ENCODE measurements at places on chromosomes 6 and 20.

- DNase-seq, result no peak
Measured at GRCh38 chr6:11495565-11496145, 41.9 kb upstream of the TMEM170B start.

DNA sequence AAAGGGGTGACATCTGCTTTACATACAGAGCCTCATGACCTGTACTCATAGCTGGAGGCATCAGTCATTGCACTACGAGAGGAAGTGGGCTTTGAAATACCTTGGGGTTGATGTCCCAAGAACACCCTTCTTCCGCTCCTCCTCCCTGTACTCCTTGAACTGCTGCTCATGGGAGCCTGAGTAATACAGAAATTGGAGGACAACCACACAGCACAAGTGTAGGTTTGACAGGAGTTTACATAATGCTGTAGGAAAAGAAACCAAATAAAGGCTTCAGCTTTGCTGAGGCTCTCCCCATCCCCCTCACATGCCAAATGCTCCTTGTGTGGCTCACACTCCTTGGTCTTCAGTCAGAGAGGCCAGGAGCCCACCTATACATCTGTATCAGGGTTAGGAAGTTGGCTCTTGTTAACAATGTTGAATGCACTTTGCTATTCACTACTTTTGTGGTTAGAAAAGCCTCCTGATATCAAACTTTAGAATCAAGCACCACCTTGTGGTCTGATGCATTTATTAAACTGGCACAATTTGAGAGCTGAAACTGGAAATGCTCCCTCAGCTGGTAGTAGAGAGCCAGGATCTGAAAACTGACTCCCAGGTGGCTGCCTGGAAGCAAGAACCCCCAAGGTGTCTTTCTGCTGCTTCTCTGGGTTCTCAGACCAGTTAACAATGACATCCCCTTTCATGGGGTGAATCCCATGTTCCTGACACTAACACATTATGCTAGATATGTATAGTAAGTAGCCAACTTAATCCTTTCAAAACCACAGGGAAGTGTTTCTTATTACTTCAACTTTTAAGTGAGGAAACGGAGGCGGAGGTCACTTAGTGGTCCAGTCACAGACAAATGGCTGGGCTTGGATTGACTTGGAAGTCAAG, 56.2 kb upstream of the EDN1 start:
- DNase-seq, result peak; percentile 26

DNA sequence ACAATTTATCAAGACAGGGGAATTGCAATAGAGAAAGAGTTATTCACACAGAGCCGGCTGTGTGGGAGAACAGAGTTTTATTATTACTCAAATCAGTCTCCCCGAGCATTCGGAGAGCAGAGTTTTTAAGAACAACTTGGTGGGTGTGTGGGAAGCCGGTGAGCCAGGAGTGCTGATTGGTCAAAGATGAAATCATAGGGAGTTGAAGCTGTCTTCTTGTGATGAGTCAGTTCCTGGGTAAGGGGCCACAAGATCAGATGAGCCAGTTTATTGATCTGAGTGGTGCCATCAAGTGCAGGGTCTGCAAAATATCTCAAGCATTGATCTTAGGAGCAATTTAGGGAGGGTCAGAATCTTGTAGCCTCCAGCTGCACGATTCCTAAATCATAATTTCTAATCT, 50.0 kb upstream of the ECI2 start:
- no peak for DNase-seq

DNA sequence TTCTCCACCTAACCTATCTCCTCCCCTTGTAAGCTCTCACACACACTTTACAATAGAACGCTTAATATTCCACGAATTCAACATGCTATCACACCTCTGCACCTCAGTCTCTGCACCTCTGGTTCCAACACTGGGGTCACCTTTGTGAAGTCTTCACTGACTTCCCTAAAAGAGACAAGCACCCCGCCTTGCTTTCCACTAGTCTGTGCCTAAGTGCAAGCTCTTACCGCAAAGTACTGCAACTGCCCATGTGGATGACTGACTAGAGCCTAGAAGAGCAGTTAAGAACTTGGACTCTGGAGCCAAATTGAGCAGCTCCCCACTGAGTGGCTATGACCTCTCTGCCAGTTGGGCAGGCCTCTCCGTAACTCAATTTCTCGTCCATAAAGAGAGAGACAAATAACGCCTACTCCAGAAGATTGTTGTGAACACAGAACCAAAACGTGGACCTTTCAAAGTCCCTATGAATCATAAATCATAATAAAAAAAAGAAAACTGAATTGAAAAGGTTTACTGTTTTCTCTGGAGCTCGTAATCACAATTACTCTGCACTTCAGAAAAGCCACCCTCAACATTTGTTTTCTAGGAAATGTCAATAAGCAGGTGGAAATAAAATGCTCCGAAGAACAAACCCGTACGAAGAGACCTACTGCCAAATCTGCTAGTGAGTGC, 1.2 kb downstream of the IFNGR1 start:
- no peak for DNase-seq

- DNase-seq, result no peak
Measured at GRCh38 chr6:42409581-42409980, 42.1 kb downstream of the TRERF1 start.

DNA sequence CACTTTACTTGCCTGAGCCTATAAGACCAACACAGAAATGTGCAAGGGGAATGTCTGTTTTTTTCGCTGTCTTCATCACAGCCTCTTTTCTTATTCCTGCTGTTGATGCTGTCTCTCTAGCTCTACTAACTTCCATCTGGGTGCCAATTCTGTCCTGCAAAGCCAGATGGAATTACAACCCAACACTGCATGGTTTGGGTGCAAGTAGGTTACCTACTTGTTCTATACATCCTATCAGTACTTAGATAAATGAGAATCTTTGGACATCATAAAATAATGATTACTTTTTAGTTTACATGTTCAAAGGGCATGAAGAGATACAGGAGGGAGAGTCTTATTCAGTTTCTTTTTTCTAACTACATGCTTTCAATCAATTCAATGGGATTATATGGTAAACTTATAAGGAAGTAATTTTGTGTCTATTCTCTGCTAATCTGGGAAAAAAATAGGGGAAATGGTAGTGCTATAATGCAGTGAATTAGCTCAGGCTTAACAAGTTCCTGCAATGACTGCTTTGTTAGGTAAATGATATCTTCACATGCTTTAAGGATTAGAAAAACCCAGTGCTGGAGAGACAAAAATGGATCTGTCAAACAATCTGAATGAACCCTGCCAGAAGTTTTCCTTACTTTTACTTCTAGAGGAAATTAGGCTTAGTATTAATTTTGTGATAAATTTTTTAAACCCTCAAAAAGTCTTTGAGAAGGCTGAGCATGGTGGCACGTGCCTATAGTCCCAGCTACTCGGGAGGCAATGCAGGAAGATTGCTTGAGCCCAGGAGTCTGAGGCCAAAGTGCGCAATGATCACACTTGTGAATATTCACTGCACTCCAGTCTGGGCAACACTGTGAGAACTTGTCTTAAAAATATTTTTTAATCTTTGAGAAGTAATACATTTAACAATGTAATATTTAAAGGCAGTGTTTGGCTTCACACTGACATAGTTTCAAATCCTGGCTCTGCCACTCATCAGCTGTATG, 86.5 kb upstream of the E2F3 start:
- no peak for DNase-seq

- DNase-seq, result no peak
Measured at GRCh38 chr6:115133790-115134189, 791.0 kb upstream of the HS3ST5 start.

DNA sequence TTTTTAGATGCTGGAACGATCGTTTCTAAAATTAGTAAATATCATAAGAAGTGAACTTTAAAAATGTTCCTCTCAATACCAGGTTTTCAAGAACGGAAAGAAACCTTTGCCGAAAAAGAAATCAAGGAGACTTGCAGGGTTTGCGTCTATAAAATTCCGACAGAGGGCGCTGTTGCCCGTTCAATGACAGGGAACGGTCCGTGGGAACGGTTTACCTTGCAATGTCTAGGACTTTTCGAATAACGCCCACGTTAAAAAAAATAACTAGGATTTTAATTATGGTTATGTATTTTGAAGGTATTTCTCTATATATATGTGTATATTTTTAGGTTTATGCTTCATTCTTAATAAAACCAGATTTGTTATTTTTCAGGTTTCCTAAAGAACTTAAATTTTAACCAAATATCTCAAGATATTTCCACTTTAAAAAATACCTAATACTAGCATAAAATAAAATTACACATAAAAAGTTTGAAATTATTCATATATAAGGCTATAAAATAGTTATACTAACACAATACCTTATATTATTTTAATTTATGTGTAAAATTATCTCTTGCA, 2.5 kb upstream of the TFAP2B start:
- DNase-seq, result peak; percentile 70

DNA sequence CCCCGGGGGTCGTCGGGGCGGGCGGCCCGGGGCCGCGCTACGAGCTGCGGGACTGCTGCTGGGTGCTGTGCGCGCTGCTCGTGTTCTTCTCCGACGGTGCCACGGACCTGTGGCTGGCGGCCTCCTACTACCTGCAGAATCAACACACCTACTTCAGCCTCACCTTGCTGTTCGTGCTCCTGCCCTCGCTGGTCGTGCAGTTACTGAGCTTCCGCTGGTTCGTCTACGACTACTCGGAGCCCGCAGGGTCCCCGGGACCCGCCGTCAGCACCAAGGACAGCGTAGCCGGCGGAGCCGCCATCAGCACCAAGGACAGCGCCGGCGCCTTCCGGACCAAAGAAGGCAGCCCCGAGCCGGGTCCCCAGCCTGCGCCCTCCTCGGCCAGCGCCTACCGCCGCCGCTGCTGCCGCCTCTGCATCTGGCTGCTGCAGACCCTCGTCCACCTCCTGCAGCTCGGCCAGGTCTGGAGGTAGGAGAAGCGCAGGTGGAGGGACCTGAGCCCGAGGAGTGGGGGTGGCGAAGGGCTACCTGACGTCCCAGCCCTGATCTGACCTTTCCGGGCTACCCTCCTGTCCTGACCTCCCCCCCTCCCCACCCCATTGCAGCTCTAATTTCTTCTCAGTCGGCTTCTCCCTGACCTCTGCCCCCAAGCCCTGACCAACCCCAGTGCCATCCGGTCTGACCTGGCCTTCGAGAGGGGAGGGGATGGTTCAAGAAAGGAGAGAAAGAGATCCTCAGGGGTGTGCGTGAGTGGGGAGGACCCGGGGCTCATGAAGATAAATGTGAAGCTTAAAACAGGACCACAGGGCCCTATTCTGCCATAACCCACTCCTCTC, 558 bp downstream of the XKR7 start:
- no peak for DNase-seq

- DNase-seq, result peak; percentile 42
Measured at GRCh38 chr6:81822568-81822967, 70.1 kb upstream of the TENT5A start.

- DNase-seq, result no peak
Measured at GRCh38 chr6:129874837-129875236, 13.7 kb upstream of the TMEM244 start.

DNA sequence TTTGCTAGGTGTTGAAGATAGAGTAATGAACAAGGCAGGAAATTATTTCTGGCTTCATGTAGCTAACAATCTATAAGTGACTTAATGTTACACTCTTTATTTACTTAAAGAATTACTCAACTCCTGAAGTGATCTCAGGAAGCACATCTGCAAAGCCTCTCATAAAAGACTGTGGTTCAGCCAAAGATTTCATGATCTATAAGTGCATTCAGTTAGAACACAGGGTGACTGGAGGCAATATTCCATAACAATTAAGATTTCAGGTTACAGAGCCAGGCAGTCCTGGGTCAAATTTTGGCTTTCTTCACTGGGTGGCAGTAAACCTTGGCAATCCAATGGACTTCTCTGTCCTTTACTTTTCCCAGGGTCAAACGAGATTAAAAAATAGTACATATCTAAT, 204.0 kb downstream of the TPBG start:
- DNase-seq, result no peak

- DNase-seq, result no peak
Measured at GRCh38 chr20:24737212-24737850, 211.7 kb upstream of the CST7 start.

DNA sequence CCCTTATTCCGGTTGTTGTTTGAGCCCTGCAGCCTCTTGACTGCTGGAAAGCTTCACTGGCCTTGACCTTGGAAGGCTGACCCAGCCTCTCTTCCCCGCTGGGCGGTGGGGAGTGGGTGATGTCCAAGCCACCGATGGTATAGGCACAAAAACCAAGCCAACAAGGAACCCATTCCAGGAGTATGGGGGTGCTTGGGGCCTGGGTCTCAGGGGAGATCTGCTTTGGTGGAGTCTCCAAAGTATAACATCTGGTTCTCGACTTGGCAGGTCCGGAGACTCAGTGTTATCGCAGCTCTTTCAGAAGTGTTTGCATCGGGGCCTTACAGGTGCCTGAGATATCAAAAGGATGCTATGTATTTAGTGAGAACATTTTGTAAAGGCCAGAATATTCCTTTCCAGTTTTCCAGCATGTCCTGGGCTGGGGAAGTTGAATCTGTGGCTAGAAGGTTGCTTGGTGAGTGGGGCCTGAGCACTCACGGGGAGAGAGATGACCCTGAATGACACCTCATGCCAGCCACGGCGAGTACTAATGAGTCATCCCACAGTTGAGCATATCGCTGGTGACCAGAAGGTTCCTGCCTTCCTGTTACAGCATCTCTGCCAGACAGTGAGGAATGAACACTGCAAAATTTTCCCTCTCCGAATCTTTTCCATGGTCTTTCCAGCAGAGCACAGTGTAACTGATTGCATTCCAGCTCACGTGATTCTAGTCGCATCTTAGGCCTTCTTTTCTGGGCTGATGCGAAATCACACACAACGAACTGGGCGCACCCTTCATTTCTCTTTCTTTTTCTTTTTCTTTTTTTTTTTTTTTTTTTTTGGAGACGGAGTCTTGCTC, 133.9 kb downstream of the ZDHHC14 start:
- no peak for DNase-seq

Data from NCI-H774 (cell line).